Jurkat, Clone E6-1 (cell line): ENCODE measurements at places on chromosomes 7 and 10.

GRCh38 chr7:142753366-142753765 lies 4.1 kb downstream of the PRSS1 start:
- DNase-seq, result no peak

DNA sequence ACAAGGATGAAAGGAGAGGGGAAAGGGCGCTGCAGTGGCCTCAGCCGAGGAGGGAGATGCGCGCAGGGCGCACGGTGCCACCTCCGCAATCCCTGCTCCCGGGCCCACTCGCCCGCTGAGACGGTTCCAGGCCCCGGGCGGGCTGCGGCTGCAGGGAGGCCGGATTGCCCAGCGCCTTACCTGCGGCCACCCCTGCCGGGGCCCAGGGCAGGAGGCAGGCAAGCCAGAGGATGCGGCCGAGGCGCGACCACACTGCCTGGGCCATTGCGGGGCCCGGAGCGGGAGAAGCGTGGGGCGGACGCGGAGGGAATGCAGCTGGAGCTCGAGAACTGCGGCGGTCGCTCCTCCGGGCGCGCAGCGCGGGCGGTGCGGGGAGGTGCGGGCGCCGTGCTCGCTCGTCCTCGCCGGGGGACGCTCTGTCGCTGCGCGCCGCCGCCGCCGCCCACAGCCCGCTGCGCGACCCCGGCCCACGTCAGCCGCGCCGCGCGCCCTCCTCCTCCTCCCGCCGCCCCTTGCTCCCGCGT lies at the start of gene TMEM130:
TSS of gene TMEM130 (minus strand) at position 418 of the 524 bp plus-strand sequence. CDS start at position 265, 153 bp downstream.
- DNase-seq, result no peak

- DNase-seq, result no peak
These were observed 6.6 kb upstream of the STX1A start for GRCh38 chr7:73726083-73726466.

DNA sequence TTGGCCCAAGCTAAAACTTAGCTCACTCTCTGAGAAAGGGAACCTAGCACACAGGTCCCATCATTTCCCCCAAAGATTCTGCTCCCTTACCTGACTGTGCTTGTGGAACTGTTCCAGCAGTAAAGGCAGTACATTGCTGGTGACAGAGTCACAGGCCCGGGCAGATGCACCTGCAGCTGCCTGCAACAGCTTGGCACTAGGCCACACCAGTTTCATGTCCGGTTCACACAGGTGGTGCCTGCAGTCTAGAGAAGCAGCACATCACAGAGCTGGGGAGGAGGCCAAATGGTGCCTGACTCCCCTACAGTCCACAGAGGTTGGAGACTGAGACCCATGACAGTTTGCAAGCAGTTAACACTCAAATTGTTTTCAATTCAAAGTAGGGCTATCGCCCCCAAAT lies 22.2 kb downstream of the ZDHHC16 start:
- peak; percentile 54 for DNase-seq

- DNase-seq, result no peak
These were observed 3.1 kb downstream of the SDK1 start for GRCh38 chr7:3304131-3304530.

GRCh38 chr10:70657041-70657440 lies 15.3 kb upstream of the ADAMTS14 start:
- DNase-seq, result no peak

- DNase-seq, result no peak
These were observed 111.4 kb upstream of the GLCCI1 start for GRCh38 chr7:7857143-7857583.

DNA sequence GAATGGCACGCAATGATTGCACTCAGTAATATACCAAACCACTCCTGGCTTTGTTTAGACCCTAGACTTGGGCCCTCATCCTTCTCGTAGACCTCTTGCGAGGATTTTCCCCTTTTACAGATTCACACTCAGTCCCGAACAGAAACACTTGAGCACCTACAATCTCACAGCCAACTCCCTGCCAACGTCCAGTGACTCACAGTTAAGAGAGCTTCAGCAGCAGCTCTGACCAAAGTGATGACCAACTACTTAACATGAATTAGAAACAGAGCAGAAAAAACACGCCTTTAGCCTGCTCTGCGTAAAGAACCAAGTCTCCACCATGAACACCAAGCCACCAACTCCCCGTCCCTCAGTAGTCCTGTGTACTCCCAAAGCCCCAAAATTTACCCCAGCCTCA lies 2.2 kb downstream of the DNAJC30 start:
- no peak for DNase-seq

DNA sequence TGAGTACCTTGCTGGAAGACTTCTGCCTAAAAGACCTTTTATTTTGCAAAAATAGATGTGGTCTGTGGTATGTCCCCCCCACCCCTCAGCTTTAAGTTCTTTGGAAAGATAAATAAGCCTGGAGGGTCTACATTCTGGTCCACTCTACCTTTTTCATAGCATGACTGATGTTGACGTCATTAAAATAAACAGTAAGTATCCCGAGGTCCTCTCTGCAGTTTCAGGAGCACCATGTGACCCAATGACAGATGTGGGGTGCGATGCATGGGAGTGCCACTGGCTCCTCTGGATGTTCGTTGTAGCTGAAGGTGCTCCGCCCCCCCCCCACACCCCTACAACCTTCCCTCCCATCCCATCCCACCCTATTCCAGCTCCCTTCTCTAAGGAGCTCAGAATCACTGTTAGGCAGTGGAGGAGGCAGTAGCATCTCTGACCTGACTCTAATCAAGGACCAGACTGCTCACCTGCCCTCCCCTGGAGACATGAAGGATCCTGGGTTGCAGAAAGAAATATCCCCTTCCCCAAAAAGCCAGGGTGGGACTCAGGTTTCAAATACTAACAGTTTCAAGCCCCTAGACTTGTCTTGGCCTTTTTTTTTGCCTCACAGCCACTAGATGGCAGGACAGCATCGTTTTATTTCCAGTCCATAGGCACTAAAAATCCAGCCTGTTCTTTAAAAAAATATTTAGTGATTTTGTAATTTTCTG lies 25.1 kb downstream of the CASP7 start:
- no peak for DNase-seq

DNA sequence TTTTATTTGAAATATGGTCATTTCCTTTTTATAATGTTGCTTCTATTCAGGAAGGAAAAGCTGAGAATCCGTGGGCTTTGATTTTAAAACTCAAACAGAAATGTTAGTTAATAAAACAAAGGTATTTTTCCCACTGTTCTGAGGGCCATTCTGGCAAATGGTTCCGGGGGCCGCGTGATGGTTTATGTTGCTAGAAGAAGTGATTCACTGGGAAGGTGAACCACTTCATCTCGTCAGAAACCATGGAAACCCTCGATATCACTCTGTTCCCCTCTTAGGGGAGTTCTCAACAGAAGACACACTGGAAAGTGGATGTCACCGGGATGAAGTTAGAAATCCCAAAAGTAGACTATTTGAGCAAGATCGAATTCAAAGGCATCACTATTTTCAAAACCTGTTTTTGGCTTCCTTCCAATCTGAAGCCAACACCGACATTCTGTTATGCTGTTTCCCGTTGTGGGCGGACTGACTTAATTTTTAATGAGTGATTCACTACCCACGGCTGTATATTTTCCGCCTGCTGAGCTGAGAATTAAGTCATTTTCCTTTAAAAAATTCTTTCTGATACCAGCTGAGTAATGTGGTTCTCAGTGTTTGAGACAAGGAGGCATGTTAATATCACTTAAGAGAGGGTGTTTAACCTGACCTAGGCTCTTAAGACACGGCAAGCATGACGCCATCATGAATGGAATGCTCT lies 84.1 kb downstream of the PTPRE start:
- DNase-seq, result no peak

DNA sequence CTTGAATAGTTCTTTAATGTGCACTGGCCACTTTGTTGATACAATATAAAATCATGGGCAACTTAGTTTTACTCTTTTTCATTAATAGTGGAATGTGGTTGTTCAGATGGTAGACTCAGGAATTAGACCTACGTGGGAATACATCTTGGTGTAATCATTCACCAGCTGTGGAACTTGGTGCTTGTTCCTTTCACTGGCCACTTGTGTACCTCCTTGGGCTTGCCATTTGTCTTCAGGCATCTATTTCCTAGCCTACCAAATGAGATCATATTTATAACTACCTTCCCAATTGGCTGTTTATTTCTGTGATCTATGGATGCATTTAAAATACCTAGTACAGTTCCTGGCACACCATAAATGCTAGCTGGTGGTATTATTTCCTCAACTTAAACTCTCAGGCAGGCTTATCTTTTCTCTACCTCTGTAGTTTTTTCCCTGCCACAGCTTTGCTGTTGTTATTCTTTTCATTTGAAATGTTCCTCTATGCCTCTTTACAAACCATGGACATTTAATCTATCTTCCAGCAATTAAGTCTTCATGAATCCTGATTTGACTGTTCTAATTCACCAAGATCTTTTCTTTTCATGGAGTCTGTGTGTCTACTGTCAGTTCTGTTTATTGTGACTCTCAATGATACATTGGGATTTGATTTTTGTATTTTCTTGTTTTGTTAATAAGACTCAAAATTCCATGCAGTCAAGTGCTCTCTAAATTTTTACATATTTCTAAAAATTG lies 113.0 kb downstream of the ADAM22 start:
- DNase-seq, result no peak

DNA sequence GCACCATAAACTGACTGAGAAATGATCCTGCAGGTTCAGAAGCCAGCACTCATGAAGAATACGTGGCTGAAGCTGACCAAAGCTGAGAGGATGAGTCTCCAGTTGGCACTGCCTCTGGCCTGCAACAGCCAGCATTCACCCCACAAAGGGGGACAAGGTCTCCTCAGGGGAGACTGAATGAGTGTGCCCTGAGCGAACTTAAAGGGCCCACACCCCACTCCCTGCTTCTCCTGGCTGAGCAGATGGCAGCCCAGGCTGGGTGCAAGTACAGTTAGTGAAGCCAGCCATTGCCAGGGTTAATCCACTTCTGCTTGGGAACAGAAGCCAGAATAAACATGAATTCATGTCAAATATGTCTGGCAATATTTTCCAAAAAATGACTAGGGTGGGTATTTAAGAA lies 98.1 kb downstream of the PPP1R17 start:
- no peak for DNase-seq

DNA sequence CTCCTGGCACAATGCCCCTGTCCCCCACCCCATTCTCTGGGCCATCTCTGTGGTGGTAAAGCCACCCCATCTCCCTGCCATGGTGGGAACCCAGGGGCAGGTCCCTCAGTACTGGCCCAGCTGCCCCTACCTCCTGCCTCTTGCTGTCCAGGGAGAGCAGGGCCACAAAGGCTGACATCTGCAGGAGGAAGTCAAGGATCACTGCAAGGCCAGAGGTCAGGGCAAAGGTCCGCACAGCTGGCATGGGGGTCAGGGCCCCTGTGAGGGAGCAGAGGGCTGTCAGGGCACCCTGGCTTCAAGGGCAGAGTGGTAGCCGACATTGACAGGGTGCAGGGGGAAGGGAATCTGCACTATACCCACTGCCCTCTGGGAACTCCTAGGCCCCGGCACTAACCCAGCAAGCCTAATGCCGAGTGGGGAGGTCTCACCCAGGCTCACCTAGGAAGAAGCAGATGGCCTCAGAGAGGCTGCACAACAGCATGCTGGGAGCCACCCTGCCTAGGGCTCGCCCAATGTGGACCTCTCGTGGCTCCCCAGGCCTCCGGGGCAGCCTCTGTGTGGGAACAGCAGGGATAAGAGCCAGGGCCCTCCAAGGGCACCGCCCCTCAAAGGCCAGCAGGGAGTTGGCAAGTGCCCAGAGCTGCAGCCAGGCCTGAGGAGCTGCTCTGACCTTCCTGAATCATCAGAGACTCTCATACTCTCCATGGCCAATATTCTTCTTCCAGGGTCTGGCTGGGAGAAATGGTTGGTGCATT lies 7.7 kb downstream of the NPC1L1 start:
- no peak for DNase-seq

- DNase-seq, result no peak
These were observed 44.0 kb downstream of the RTKN2 start for GRCh38 chr10:62224606-62225005.

GRCh38 chr10:50461123-50461522 lies 162.6 kb downstream of the SGMS1 start:
- DNase-seq, result no peak

DNA sequence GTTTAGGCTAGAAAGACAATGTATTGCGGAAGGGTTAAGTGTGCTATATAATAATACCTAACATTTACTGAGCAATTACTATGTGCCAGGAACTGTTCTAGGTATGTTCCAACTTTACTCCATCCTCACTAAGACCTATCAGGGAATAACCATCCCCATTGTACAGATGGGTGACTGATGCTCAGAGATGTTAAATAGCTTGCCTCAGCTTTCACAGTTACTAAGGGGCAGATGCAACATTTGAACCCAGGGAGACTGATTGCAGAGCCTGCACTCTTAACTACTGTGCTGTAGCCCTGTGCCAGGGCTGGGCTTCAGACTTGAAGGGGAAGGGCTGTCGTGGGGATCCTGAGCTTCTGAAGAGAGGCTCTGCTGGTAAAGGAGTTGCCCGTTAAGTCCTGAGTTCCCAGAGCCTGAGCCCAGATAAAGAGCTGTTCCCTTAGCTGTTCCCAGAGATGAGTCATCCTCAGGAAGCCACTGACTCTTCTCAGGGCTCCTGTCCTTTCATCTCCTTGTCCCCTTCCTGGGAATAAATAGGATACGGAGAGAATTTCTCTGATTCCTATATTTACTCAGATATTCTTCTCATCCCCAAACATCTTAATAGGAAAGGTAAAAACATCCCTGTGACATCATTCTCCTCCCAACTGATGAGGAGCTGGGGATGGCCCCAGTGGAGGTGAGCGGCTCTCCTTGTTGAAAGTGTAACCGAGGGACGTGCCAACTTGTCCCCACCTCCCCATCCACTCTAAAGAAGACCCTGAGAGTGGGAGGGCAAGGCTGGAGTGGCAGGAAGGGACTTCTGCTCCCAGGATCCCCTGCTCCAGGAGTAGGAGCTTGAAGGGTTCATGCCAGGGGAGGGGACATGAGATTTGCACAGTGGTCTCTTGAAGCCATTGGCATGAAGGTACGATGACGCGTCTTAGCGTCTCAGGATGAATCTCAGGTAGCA lies 28.0 kb upstream of the HABP2 start:
- no peak for DNase-seq

DNA sequence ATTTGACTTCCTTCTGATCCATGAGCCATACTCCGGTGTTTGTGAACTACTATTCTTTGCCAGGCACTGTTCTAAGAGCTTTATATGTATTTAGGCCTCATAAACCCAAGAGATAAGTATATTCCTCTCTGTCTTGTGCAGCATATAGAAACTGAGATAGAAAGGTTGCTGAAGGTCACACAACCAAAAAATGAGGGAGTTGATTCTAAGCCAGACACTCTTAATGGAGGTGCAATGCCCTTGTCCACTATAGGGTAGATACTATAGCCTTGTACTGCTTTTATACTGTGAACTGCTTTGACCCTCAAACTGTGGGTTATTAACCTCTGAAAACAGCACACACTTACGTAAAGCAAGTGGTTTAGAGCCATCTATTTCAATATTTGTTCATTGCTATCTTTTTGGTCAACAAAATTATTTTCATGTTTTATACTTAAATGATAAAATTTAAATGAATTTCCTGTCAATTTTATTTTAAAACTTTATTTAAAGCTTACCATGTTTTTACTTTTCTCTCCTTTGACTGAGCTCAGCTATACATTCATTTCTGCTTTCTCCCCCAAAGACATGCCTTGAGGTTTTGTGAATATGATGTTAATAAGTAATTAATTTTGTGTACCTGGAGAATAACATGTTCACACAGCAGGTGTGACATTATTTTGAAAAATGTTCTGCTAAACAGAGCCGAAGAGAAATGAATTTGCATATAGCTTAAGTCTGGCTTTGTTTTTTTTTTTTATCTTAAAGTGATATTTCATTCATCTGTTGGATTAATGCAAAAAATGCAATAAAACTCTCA lies 687.3 kb downstream of the DNAJB9 start:
- no peak for DNase-seq
